ENCODE measurements at places on chromosomes 11 and 22. TPM values are rescaled to one million over a fixed set of nuclear protein-coding genes. Genes with fewer than 3 reads are reported as not detected.

The JAM3 gene
- total RNA-seq, result 0.21 TPM

The SYT13 gene
- not detected for total RNA-seq

The LAMTOR1 gene
- total RNA-seq, result 82.1 TPM

DNA sequence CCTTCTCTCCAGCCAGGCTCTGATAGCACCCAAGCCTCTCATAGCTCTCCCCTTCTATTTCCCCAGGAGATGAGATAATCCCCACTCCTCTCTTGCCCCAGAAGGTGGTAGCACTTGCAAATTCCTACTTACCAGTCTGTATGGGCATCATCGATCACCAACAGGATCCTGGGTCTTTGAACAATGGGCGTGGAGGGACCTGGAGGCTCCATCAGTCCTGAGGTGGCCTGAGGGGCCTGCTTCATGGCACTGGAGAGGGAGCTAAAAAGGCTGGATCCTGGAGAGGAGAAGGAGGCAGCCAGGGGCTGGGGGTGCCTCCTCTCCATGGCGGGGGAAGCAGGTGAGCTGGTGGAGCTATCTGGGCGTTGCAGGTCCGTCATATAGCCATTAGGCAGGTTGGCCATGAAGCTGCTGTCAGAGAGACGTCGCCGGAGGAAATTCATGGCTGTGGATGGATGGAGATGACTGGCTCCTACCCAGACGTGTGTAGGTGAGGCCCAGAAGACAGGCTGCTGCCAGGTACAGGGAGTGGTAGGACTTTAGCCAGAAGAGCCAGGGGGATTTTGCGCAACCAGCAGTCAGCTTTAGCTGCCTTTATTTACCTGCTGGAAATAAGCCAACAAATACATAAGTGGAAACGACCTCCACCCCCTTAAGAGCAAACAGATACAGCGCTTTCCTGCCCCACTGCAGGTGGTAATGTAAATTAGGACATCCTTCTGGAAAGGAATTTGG, 51.8 kb downstream of the SYN3 start:
- no peaks in the 10 kb centered on the region for H3K4me1 ChIP-seq
- H3K36me3 ChIP-seq, result no peaks in the 10 kb centered on the region
- H3K4me3 ChIP-seq, result no peak overlapping the region

GRCh38 chr11:43579919-43580276, 100.6 kb upstream of the HSD17B12 start:
- H3K4me3 ChIP-seq, result peak overlapping the region; percentile 58
- DNase-seq, result no peak
- H3K27ac ChIP-seq, result no peak overlapping the region
- H3K36me3 ChIP-seq, result no peaks in the 10 kb centered on the region
- no peaks in the 10 kb centered on the region for H3K4me1 ChIP-seq
- H3K27me3 ChIP-seq, result peaks cover 47% of the 10 kb centered on the region

Data from GM12878 (cell line).